Stimulated activated CD4-positive, alpha-beta T cell treated with anti-CD3 and anti-CD28 coated beads, Interleukin-12 subunit alpha, Interleukin-12 subunit beta, amount 100 ng/mL, for 48 hours (primary cell): ENCODE measurements at places on chromosomes 5 and 9.

DNA sequence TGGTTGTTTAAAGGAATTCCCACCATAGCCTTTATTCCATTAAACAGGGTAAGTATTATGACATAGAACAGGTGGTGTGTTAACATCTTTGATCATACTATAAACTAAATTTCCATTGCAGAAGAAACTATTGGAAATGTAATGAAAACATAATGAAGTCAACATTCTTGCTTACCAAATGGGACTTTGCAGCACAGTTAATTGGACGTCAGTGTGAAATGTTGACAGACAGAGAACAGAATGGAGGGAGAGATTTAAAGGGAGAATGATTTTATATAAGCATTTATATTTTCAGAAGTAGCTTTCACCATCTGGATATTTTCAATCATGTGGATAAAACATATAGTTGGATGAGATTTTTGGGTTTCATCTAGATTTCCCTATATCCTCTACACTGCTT is 311.3 kb downstream of the TUSC1 start:
- DNase-seq = no peak

- no peak for DNase-seq
These were observed 1.2 kb upstream of the CKS2 start for GRCh38 chr9:89309608-89310474.

DNA sequence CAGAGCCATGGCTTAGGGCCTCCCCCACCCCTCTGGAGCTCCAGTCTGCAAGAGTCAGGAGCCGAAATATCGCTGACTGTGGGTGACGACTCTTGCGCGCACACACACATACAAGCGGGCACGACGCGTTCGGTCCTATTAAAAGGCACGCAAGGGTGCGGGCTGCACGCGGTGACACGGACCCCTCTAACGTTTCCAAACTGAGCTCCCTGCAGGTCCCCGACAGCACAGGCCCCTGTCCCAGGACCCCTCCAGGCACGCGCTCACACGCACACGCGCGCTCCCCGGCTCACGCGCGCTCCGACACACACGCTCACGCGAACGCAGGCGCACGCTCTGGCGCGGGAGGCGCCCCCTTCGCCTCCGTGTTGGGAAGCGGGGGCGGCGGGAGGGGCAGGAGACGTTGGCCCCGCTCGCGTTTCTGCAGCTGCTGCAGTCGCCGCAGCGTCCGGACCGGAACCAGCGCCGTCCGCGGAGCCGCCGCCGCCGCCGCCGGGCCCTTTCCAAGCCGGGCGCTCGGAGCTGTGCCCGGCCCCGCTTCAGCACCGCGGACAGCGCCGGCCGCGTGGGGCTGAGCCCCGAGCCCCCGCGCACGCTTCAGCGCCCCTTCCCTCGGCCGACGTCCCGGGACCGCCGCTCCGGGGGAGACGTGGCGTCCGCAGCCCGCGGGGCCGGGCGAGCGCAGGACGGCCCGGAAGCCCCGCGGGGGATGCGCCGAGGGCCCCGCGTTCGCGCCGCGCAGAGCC is at the start of gene GRIN1:
Gene GRIN1 (plus strand): TSS at position 433 of the 746 bp plus-strand sequence. CDS start 333 bp downstream, outside the sequence.
- no peak for DNase-seq

DNA sequence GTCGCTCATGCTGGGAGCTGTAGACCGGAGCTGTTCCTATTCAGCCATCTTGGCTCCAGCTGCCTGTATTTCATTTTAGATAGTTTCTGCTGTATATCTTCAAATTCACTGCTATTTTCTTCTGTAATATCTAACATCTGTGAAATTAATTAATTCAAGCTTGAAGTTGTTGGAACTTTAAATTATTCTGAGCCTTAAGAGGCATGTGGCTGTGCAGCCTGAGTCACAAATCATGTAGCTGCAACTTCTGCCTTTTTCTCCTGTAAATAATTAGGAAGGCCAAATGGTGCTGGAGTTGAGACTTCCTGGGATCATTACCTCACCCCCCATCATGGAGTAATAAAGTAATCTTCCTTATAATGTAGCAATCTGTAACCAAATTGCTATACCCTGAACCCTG is 183.3 kb upstream of the PCSK5 start:
- no peak for DNase-seq
